ENCODE measurements at places on chromosomes 2 and 18.

DNA sequence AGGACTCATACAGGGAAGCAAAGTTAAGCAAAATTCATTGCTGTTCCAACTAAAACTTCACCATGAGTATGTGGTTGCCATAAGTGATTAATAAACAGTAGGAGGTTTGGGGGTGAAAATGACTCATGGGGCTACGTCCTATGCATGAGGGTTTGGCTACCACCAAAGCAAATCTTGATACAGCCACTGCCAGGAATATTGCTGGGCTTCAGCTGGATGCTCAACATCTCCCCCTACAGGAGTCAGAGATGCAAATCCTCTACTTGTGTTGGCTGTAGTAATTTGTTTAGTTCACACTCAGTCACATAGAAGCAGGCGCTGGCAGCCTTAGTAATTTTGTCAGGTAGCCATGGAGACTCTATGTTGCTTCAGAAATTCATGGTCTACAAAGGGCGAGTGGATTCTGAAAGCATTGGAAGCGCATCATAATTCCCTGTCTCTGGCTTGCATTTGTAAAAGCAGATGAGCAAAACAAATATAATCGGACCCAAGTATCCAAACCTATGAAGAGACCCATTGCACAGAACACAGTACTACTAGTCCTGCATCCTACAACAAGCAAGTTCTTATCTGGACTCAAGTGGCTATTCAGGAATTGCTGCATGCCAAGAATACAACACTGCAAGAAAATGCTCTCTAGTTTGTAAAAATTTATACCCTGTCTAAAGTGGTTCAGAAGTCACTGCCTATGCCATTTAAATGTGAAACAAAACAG is 76.0 kb downstream of the CD28 start:
- DNase-seq: peak; percentile 51

DNA sequence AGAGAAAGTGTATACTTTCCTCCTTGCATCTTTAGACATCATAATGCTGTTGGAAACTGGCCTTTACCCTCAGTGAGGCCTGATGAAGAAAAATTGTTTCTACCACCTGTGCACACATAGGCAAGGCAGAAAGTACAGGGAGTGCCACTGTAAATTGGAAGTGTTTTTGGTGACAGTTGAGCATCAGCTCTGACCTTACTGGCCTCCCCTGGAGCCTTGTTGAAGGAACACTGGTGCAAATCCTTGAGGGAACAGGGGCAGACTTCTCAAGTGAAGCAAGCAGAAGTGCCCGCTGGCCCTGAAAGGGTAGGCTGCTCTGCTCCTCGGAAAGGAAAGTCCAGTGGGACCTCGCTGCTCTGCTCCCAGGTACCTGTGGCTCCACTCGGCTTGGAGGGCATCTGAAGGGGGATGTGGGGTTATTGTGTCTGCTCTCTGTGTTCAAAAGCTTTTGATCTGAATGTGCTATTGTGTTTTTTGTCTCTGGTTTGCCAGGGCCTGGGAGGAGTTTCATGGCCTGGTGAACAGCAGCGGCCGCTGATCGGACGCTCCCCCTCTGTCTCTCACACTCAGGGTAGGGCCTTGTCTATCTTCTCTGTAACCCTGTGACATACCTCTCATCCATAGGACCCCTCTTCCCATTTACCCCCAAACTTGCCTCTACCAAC is 23.4 kb downstream of the EIF4E2 start:
- DNase-seq: no peak

- DNase-seq: no peak
Measured at GRCh38 chr2:84459944-84460429, 907 bp upstream of the SUCLG1 start.

GRCh38 chr2:102021779-102022178 is 30.0 kb downstream of the IL1R2 start:
- peak; percentile 71 for DNase-seq

DNA sequence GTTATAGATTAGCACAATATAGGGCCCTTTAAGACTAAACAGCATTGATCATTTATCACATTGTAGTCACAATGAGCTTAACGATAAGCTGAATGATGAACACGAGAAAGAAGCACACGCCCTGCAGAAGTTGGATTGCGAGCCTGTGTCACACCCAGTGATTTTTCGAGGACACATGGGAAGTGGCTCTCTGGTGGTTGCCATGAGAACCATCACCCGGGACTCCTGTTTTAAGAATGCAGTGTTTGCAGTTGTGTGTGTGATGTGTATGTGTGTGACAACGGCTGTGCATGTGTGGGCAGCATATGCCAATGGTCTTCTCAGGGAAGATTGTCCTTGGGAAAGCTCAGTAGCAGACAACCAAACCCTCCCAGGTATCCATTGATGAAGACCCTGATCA is 69.2 kb downstream of the PDCL3 start:
- DNase-seq: no peak

GRCh38 chr2:201402651-201403562 is 45.8 kb upstream of the FLACC1 start:
- no peak for DNase-seq

GRCh38 chr2:177478029-177478428 is 85.5 kb downstream of the AGPS start:
- no peak for DNase-seq

GRCh38 chr2:3356799-3357198 is 20.8 kb downstream of the EIPR1 start:
- DNase-seq: no peak

DNA sequence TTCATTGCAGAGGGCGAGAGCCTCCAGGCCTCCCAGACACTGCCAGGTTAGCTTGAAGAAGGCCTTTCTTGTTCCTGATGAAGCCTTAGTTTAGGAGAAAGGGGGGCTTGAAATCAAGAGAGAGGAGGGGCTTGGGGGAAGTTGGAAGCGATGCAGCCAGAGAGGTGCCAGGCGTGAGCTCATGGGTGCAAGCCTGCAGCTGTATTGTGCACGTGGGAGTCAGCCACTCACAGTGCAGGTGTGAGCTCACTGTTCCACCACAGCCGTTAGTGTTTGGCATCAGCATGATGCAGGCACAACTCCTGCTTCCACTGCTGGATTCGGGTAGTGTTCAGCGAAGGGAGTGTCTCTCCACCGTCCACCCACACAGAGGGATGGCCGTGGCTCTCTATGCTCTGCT is 68.4 kb upstream of the ALPP start:
- no peak for DNase-seq

DNA sequence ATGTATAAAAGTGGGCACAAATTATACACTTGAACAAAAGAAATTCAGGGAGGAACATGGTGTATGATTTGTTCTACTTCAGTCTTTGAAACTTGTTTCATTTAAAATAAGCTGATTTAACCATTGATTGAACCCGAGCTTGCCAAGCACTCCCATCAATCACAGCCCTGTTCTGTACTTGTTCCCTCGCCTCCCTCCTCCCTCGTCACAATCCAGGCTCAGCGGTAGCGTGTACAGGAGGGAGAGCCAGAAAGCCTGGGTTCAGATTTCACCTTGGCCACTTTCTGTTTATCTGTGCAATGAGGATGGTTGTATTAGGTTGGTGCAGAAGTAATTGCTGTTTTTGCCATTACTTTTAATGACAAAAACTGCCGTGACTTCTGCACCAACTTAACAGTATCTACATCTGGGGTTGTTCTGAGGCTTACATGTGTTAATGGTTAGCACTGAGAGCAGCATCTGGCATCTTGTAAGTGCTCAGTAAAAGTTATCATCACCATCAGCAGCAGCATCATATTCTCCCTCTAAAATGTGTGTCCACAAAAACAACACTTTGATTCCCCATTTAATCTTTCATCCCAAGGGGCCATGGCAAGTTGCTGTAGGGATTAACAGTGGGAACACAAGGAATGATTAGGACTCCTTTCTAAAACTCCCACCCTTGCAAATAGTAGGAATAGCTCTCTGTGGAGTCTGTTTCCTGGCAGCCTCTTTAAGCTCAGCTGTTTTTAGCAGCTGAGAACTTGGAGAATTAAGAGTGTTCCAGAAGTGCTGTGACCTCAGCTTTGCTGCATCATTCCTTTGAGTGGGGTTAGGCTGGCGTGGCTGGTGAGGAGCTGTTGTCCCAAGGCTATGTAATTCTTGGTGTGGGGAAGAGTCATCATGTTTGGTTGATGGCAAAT is 4.7 kb downstream of the DPYSL5 start:
- peak; percentile 63 for DNase-seq

- no peak for DNase-seq
Measured at GRCh38 chr2:69773206-69773605, 31.3 kb downstream of the ANXA4 start.

GRCh38 chr2:194672994-194673393 is 984.0 kb upstream of the SLC39A10 start:
- no peak for DNase-seq

DNA sequence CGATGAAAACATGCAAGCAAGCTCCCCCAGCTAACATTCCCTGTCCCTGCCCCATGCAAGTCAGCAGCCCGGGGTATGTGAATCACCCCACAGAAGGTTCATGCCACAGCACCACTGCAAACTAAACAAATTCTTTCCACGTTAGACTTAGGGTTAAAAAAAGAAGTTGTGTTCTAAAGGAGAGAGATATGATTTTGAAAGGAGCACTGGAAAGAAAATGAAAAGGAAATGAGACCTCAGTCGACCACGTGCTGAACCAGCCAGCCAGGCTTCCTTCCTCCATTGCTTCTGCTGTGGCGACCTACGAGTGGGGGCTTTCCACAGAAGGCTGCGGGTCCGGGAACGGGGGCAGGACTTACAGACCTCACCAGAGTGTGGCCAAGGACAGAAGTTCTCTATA is 52.0 kb downstream of the ARL4C start:
- DNase-seq: no peak

DNA sequence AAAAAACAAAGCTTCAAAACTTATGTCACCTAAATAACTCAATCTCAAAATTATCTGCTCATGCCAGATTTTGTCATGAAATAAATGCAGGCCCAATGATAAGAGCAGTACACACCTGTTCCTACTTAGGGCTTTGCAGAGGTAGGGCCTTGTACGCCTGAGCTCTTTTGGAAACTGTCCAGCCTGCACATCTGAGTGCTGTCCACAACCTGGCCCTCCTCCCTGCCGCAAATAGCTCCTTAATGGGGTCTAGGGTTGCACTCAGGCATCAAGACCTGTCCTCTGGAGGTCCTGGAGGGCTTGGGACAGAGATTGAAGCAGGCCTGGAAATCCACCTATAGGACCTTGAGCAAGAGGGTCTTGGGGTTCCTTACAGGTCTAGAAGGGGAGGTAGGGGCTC is 115.4 kb upstream of the CCDC195 start:
- no peak for DNase-seq

DNA sequence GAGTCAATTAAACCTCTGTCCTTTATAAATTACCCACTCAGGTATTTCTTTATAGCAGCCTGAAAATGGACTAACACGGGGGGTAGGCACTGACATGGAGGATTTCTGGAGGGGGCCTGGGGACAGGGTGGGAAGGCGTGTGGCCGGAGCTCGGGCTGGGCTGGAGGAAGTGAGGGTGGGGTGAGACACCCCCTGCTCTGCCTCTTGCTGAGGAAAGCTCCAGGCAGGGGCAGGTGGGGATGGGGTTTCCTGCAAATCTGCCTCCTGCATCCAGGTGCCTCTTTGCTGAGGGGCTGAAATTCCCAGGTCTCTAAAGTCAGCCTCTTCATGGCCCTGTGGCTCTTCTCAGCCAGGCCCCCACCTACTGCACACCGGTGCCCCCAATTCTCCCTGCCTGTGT is 25.7 kb upstream of the OTOS start:
- DNase-seq: peak; percentile 1

GRCh38 chr2:220432645-220433044 is 805.2 kb downstream of the SLC4A3 start:
- no peak for DNase-seq

DNA sequence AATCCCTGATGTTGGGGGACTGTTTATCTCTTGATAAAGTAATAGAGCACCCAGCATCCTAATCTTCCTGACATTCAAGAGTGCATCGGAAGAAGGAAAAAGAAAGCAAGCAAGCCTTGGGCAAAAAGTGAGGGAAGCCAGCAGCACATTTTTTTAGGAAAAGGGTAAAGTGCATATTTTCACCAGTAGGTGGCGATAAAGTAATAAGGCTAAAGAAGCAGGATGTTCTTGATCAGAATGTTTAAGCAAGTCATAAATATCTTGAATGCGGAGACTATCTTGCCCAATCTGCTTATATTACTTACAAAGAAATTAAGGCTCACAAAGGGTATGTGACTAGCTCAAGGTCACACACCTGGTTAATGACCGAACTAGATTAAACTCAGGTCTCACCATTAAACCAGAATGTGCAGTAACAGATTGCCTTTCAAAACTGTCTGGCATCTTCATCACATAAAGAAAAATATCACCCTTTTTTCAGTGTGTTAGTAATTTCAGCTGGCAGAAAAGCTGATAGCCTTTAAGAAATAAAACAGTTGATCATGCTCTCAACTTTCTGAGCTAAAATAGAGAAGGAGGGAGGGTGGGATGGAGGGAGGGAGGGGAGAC is 83.8 kb downstream of the VIT start:
- DNase-seq: no peak

DNA sequence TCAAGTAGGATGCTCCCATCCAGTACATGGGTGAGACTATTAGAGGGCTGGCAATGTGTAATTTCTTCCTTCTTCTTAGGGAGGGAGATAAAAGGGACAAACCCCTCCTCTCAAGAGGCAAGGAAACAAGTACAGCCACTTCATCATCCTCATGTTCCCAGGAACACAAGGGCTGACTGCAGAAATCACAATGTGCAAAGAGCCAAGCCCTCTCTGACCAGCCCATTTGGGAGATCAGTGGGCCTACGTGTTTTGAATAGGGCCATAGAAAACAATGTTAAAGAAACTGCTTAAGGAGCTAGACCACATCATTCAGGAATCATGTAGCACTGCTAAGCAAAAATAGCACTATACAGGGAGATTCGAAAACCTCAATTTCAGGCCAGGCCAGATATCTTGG is 97.4 kb downstream of the ACTR2 start:
- no peak for DNase-seq

- no peak for DNase-seq
Measured at GRCh38 chr2:168789776-168790175, 12.7 kb upstream of the NOSTRIN start.

DNA sequence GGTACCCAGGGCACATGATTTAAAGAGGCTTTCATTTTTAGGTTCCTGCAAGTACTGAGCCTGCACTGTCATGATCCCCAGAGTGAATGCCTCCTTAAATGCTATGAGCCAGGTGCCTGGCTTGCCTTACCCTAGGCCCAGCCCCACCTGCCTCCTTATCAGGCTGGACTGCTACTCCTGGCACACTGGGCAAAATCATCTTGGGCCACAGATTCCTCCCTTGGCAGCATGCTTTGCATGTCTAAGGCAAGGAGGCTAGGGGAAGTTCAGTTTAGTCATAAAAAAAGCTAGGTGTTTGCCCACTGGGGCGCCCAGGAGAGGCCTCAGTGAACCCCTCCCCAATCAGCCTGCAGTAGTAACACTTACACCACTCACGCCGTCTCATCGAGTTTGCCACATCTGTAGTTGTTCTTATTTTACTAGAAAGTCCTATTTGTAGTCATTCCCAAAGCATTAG is 45.1 kb downstream of the LBH start:
- DNase-seq: no peak

DNA sequence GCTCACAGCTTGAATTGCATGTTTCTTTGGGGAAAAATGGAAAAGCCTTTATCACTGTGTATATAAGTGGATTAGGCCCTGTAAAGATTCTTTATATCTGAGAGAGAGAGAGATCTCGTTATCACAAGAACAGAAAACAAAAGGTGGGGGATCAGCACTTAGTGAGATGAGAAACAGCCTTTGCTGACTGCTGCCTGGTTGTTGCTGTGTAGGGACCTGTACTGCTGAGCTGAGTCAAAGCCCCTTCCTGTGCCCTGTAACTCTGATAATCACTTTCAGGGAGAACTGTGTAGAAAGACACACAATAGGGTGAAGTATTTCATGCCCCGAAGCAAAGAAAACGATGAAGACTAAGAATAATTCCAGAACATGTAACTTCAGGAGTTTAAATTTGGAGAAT is 30.6 kb upstream of the FAM237A start:
- no peak for DNase-seq

- no peak for DNase-seq
Measured at GRCh38 chr2:137910641-137911040, 53.6 kb upstream of the HNMT start.
